ENCODE measurements at places on chromosomes 16 and 17. TPM values are rescaled to one million over a fixed set of nuclear protein-coding genes. Genes with fewer than 3 reads are reported as not detected.

- H3K27ac ChIP-seq, result no peak overlapping the region
- H3K4me1 ChIP-seq, result no peaks in the 10 kb centered on the region
- no peaks in the 10 kb centered on the region for H3K36me3 ChIP-seq
- DNase-seq, result no peak
- no peaks in the 10 kb centered on the region for H3K27me3 ChIP-seq
These were observed 48.5 kb upstream of the IRF8 start for GRCh38 chr16:85850344-85850880.

Gene HSF4
- total RNA-seq, result 37.9 TPM

DNA sequence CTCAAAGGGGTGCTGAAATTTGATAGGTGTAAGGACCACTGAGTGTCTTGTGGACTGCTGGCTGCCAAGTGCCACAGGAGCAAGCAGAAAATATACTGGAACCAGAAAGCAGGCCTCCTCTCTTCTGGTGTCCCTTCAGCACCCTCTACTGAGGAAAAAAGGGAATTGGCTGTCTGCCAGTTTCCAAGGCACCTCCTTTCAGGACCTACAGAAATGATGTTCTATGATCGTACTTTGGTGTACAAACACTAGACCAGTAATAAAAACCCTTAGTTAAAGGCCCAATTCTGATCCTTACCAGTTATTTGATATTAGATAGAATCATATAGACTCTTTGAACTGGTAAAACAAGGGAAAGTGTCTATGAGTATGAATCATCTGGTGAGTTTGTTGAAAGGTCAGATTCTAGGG lies 35.8 kb upstream of the BCAS3 start:
- H3K36me3 ChIP-seq, result no peaks in the 10 kb centered on the region
- no peaks in the 10 kb centered on the region for H3K27me3 ChIP-seq

Gene CCDC200
- total RNA-seq, result not detected

GRCh38 chr16:24986512-24987303 lies 28.5 kb downstream of the ARHGAP17 start:
- H3K36me3 ChIP-seq, result no peaks in the 10 kb centered on the region

Gene CHRNE
- 1.3 TPM for total RNA-seq

DNA sequence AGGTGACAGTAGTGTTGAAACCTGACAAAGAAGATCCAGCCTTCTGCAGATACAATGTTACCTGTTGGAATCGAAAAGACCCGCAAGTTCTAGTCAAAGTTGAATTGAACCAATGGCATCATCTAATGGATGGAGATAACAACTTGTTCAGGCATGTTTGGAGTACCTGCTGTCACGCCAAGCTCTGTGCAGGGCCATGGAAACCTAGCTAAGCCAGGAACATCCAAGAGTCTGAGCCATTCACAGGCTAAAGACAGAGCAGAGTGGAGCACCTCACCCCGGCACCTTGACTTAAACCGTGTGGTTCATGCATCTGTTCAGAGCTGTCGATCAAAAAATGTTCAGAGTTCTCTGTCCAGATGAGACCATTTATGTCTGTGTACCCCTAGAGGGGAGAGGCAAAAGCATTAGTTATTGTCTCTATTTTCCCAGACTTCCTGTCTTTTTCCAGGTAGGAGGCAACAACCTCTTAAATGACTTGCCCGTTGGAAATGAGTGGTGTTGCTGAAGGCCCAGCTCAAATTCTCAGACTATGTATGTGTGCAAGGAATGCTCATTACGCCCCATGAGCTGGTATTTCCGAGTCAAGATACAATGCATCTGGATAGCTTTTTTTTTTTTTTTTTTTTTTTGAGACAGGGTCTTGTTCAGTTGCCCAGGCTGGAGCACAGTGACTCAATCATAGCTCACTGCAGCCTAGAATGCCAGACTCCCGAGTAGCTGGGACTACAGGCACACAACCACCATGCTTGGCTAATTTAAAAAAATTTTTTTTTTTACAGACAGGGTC lies 44.9 kb upstream of the XYLT1 start:
- H3K36me3 ChIP-seq, result no peaks in the 10 kb centered on the region
- no peak overlapping the region for H3K27ac ChIP-seq

- DNase-seq, result no peak
- H3K27ac ChIP-seq, result peak overlapping the region; percentile 84
- no peaks in the 10 kb centered on the region for H3K27me3 ChIP-seq
- peaks cover 5% of the 10 kb centered on the region for H3K36me3 ChIP-seq
These were observed 12.7 kb downstream of the JUP start for GRCh38 chr17:41773731-41774193.

DNA sequence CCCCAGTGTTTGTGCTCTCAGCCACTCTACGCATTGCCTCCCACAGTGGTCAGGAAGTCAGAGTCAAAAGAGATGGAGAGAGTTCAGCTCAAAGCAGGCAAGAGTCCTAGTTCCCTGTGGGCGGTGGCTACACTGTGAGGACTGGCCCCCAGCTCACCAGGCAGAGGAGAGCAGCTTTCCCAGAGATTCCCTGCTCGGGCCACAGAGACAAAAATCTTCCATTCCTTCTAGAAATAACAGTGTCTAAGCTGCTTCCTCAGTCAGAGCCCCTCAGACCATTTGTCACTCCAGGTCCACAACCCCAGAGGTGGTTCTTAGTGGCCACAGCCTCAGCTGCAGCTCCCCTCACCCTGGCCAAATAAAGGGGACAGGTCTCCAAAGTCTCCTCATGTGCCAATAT lies 263.0 kb upstream of the RPL38 start:
- no peak for DNase-seq
- no peaks in the 10 kb centered on the region for H3K36me3 ChIP-seq
- no peaks in the 10 kb centered on the region for H3K4me1 ChIP-seq
- no peak overlapping the region for H3K4me3 ChIP-seq
- H3K27me3 ChIP-seq, result no peaks in the 10 kb centered on the region
